ENCODE measurements at places on chromosomes 7 and 10.

DNA sequence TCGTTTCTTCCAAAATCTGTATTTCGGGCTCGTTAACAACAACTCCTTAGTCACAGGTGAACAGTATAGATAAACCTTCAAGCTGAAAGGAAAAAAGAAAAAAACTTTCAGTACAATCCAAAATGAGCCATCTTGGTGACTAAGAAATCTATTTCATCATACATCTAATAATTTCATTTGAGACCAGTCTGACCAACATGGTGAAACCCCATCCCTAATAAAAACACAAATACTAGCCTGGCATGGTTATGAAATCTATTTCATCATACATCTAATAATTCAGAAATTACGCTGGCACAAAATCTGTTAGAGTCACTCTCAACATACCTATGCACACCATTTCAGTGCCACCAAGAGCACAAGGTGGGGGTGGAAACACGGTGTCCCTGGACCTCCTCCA is 8.8 kb downstream of the DCLRE1C start:
- DNase-seq: no peak

DNA sequence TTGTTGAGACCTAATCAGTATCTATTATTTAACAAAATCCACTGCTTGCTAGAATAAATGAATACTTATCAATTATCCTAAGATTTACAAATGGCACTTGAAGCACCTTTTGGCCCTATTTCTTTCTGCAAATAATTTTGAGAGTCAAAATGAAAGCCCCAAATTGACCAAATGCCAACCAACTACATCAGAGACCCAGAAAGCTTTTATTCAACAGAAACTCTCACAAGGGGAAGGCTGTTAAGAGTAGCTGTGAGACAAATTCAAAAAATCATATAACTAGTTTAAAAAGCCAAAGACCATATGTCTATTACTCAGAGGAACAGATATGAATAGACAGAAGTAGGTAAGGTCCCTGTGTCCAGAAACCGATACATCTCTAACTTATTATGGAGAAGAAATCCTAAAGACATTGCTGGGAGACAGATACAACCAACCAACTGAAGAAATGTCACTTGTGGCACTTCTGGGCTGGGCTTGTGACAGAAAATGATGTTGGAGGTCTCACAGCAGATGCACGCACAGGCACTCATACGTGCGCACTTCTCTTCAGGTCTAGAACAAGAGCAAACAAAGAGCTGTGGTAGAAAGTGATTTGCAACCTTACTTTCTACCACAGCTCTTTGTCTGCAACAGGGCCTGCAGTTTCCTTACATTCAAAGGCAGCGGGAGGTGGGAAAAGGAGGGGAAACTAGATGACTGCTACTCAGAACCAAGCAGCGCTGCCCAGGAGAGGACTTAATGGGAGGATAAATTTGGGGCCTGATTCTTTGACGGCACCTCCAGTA is 58.6 kb upstream of the KCNIP2 start:
- no peak for DNase-seq

DNA sequence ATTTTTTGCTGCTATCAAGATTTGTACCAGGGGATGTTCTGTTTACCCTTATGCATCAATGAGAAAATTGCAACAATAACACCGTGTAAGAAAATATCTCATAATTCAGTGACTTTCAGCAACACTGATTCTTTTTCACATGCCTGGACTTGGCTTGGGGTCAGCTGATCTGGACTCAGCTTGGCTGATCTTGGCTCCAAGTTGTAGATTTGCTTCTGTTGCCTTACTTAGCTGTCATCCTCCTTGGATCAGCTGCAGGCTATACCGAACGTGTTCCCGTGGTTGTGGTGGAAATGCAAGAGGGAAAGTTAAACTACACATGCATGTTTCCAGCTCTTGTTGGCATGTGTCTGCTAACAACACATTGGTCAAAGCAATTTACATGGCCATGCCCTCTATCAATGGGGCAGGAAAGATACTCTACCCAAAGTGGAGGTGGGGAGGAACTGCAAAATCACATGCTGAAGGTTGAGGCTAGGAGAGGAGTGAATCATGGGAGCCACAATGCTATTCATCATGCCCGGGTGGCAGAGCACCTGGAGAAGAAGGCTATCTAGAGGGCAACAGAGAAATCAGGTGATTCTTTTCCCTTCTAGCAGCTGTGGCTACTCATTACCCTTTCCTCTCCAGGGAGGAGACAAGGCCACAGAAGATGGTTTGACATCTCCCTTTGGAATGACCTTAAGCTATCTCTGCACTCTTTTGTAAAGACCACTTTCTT is 1276.3 kb upstream of the AUTS2 start:
- no peak for DNase-seq

DNA sequence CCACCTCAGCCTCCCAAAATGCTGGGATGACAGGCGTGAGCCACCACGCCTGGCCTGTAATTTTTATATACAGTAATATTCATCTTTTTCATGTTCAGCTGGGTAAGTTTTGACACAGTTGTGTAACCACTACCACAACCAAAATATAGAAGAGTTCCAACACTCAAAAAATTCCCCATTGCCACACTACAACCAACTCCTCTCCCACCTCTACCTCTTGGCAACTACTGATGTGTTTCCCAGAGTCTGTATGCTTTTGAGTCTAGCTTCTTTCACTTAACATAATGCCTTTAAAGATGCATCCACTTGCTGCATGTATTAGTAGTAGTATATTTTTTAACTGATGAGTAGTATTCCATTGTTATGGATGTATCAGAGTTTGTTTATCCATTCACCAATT is 90.7 kb downstream of the SRPK2 start:
- no peak for DNase-seq

- no peak for DNase-seq
Measured at GRCh38 chr7:129493555-129493954, 8.8 kb upstream of the SMKR1 start.

GRCh38 chr7:117019786-117020590 is 66.7 kb downstream of the ST7 start:
- peak; percentile 84 for DNase-seq

GRCh38 chr10:53233749-53234148 is 461.2 kb upstream of the MBL2 start:
- DNase-seq: no peak

DNA sequence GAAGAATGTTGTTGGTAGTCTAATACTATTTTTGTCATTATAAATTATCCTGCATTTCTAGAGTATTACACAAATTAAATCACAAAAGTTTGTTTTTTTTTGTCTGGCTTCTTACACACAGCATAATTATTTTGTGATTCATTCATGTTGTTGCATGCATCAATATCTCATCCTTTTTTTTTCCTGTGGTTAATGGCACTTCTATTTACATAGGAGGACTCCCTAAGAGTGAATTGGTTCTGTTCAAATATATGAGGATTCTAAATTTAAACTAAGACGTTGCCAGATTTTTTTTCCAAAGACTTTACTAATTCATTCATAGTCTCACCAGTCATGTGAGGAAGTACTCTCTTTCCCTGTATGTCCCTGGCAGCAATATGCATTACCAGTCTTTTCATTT is 303.3 kb downstream of the GPR37 start:
- no peak for DNase-seq

DNA sequence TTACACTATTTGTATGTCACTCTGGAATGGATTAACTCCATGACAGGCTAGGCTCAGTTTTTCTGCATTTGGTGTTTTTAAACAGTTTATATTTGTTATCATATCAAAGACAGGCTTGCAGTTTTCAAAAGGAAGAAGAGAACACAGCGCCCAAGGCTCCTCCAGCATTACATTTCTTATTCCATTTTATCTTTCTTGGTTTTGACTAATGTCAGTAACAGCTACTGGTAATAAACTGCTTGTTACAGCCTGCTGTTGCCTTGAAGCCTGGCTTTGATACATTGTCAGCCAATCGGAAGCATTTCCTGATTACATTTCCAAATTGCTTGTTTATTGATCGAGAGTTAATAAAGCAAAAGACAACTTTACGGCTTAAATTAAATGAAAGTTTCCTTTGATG is 166.0 kb upstream of the MDFIC start:
- no peak for DNase-seq

- peak; percentile 26 for DNase-seq
Measured at GRCh38 chr10:113463777-113464176, 89.1 kb upstream of the HABP2 start.

GRCh38 chr10:6473901-6474370 is 106.1 kb downstream of the PRKCQ start:
- DNase-seq: no peak

DNA sequence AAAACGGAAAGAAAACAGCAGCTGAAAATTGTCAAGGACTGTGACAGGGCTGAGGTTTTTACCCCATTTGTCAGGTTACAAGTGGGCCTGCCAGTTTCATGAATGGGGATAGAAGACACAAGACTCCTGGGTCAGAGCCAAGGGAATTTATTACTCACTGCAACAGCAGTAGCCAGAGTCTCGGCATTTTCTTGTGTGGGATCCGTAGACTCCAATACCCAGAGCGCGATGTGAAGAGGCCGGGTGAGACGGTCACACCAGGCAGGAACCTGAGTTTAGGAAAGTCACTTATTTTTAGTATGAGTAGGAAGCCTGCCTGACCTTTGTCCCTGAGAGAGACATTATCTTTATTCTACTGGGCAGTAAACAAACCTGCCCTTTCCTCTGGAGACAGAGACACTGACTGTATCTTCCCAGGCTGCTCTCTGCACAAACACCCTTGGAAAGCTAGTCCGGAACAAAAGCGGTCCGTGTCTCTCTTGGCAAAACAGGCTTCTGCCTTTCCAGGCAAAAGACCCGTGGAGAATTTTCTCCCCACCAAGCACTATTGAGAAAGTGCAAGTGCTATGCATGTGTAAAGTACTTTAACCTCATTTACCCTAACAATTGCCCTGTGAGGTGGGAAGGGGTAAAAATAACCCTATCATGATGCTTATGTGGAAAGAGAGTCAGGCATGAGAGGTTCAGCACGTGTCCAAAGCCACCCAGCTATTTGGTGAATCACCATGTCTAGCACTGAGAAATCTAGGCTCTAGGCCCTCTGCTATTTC is 58.4 kb downstream of the JCAD start:
- no peak for DNase-seq

DNA sequence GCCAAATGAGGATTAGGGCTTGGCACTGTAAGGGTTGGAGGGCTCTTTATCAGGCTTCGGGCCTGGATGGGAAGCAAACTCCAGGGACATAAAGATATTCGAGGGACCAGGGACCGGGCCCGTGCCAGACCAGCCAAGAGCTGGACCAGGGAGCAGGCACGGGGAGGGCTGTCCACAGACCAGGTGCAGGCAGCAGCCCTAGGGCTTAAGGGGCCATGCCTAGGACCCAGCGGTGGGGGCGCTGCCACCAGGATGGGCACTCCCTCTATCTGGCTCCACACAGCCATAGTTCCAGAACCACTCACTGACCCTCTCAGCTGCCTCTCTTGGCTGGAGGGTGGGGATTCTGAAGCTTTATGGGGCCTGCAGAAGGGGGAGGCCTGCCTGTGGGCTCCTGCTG is 32.9 kb downstream of the FAM241B start:
- no peak for DNase-seq

All from DMS 273 treated with DMSO at 0.1 percent for 48 hours (cell line).